ENCODE measurements at places on chromosomes 3 and 15.

DNA sequence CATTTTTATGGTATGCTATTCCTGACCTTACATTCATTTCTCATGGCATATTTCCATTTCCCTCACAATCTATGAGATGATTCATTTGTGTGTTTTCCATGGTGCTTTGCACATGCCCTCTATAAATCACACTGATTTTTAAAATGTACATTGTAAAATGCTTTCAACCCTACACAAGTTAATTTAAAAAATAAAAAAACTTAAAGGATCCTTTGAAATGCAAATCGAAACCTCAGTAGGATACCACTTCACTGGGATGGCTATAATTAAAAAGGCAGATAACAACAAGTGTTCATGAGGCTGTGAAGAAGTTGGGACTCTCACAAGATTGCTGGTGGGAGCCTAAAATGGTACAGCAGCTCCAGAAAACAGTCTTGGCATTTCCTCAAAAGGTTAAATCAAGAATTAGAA, 83.5 kb downstream of the FMN1 start:
- DNase-seq, result no peak

- DNase-seq, result no peak
Measured at GRCh38 chr15:39605146-39605545, 24.3 kb downstream of the THBS1 start.

DNA sequence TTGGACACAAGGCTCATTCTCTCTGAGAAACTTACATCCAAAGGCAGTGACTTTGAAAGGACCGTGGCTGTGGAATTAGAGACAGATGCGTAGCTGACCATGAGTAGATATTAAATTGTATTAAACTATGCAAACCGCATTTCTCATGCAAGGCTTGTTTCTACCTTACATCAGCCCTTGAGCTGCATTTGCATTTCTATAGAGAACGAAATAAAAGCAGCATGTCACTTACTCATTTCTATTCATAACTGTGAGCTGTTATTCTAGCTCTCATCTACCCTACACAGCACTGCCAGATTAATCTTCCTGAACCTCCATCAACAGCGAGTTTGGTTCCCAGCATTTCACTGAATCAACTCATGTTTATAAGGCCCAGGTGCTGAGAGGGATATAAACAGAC, 72.3 kb downstream of the THSD4 start:
- no peak for DNase-seq

- no peak for DNase-seq
Measured at GRCh38 chr3:166265153-166265552, 427.9 kb upstream of the BCHE start.

DNA sequence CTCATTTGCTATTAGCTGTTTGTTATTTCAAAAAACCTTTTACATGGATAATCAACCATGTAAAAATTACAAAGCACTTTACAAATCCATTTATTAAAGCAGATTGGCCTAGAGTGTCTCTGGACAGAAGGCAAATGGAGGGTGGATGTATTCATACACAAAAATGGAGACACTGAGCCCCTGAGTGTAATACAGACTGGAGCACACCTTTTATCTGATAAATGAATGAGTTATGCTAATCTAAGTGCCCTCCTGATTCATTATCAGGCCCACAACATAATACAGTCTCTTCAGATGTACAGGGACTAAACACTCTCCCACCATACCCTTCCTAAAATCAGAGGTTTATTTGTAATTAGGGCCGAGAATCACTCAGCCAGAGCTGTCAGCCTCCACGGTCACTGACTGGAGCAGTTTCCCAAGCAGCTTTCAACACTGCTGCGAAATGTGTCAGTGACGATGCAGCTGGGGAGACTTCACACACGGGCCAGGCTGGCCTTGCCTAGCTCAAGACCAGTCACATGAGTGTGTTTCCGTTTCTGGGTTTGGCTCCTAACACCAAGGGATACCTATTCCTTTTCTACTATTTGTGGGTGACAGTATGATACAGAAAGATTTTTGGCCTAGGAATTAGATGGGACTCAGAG, 271.8 kb downstream of the ZIC1 start:
- no peak for DNase-seq

- no peak for DNase-seq
Measured at GRCh38 chr3:195911946-195912270, 3.6 kb upstream of the TNK2 start.
